Amniotic stem cell (primary cell): ENCODE measurements at places on chromosomes 7 and 10.
A peak's percentile ranks its signal among the peaks of the same experiment; 100 is the strongest.

GRCh38 chr7:110573862-110574528 is 516.9 kb upstream of the LRRN3 start:
- DNase-seq, result peak; percentile 20

GRCh38 chr7:7970237-7970530 is 1.6 kb downstream of the GLCCI1 start:
- DNase-seq, result no peak

GRCh38 chr10:34010891-34011290 is 676.4 kb upstream of the NRP1 start:
- no peak for DNase-seq

DNA sequence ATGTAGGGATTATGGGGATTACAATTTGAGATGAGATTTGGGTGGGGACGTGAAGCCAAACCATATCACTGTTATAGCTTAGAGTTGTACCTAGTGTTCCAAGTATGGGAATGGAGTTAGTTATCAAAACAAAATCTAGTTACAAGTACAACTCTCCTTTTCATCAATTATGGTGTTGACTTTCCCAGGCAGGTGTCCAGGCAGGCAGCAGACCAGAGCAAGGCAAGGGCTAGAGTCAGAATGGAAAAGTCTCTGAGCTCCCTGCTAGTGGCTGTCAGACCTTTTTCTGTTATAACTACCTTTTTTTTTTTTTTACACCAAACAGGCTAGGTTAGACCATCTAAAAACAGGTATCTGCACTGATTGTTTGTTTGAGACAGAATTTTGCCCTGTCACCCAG is 29.2 kb downstream of the PTER start:
- DNase-seq, result no peak

DNA sequence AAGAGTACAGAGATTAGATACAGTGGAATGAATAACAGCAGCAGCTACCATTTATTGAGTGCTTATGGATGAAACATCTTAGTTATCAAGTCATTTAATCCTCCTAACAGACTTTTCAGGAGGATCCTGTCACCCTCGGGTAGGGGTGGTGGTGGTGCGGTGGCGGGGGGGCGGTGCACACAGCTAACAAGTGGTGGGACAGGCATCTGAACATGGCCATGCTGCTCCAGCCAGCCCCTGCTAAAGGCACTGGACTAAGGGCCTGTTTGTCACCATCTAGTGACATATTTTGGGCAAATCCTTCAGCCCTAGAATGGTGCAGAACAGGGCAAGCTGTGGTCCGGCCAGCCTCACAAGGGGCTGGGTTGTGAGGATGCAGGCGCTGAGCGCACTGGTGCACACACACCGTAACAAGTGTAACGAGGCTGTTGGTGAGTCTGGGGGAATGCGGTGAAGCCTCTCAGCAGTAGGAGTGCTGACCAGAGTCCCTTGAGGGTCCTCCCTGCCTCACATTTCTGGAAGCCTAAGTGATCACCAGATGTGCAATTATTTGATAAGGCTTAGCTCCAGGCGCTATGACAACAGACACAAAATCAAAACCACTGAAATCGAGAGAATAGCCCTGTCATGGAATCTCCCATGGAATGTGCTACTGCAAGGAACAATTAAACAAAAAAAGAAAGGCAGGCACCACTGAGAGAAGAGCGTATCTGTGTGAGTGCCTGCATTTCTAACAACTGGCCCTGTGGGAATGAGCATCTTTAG is 102.2 kb downstream of the RNF216 start:
- DNase-seq, result no peak

DNA sequence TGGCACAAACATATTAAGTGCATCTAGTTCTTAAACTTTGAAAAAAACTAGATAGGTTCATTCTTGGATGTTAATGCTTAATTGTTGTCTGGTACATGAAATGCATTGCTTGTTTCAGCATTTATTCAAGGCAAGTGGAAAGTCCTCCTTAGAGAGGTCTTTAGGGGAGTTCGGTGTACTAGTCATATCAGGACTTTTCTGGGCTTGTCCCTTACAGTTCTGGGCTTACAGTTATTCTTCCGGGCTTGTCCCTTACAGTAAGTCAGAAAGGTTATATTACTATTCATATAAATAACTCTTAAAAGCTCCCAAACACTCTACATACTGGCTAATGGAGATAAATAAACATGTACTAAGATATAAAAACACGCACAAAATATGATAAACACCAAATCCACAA is 61.6 kb upstream of the MRLN start:
- DNase-seq, result no peak

DNA sequence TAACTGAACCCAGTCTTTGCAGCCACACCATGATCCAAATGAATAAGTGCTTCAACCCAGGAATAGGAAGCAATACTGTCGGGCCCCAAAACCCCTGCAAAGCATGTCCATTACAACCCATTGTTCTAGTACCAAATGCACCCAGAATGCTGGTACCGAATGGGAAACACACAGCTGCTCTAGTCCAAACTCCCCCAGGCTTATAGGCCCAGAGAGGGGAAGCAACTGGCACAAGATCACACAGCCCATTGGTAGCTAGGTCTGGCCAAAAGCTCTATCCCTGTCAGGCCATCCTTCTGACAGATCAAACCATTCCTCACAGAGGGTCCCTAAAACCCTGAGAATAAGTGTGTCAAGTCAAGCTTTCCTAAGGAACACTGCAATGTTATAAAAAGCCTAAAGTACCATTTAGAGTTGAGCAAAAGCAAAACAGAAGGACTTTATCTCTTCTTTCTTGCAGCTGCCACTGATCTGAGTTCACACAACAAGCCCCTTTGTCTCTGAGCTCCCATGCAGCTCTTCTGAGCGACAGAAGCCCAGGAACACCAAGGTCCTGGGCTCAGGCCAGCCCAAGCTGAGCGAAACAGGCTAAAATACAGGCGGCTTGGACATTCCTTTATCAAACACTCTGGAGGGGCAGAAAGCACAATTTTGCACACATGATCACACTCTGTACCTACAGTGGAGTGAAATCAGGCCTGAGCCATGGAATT is 116.7 kb downstream of the SGMS1 start:
- DNase-seq, result no peak

- no peak for DNase-seq
These were observed 214.6 kb downstream of the PTEN start for GRCh38 chr10:88077977-88078376.

GRCh38 chr7:79548727-79549126 is 95.3 kb upstream of the MAGI2 start:
- DNase-seq, result no peak

- DNase-seq, result no peak
These were observed 176.0 kb downstream of the SKAP2 start for GRCh38 chr7:26688388-26688787.

GRCh38 chr10:130022511-130023299 is 58.6 kb upstream of the EBF3 start:
- peak; percentile 86 for DNase-seq

DNA sequence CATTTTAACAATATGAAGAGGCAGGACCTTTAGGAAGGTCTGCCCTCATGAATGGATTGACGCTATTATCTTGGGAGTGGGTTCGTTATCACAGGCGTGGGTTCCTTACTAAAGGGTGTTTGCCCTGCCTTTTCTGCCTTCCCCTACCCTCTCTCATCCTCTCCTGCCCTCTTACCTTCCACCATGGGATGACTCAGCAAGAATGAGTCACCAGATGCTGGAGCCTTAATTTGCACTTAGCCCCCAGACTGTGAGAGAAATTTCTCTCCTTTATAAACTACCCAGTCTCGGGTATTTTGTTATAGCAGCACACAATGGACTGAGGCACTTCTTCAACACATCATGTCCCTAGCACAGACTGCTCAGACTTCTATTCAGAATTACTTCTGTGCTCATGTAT is 31.4 kb upstream of the ZNF32 start:
- DNase-seq, result no peak

DNA sequence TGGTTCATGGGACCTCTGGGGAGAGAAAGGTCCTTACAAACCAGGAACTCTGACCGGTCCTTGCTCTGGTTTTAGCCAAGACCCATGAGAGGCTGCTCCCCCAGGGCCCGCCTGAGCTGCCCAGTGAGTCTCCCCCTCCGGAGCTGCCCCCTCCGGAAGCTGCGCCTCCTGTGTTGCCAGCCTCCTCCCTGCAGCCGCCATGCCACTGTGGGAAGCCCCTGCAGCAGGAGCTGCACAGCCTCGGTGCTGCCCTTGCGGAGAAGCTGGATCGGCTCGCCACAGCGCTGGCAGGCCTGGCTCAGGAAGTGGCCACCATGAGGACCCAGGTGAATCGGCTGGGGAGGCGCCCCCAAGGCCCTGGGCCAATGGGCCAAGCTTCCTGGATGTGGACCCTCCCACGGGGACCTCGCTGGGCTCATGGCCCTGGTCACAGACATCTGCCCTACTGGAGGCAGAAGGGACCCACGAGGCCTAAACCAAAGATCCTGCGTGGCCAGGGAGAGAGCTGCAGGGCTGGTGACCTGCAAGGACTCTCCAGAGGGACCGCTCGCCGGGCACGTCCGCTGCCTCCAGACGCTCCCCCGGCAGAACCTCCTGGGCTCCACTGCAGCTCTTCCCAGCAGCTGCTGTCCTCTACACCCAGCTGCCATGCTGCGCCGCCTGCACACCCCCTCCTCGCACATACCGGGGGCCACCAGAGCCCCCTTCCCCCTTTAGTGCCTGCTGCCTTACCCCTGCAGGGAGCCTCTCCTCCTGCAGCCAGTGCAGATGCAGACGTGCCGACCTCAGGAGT is 40.1 kb downstream of the ZNF467 start:
- no peak for DNase-seq

DNA sequence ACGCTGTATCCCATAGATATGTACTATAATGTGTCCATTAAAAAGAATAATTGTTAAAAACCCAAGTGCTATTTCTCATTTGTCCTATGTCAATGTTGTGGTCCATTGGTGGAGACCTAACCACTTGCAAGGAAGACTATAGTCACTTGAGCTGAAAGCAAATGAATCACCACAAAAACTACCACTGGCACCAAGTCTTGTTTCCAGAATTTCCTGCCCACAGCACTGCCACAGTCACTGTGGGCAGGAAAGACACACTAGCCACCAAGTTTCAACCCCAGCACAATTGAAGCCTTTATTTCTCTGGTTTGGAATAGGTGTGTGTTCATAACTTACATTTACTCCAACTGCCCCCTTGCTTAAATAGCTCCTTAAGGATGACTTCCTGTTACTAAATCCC is 12.4 kb downstream of the DIP2C start:
- DNase-seq, result no peak

- DNase-seq, result no peak
These were observed 19.0 kb downstream of the PRKAR2B start for GRCh38 chr7:107063245-107064120.

DNA sequence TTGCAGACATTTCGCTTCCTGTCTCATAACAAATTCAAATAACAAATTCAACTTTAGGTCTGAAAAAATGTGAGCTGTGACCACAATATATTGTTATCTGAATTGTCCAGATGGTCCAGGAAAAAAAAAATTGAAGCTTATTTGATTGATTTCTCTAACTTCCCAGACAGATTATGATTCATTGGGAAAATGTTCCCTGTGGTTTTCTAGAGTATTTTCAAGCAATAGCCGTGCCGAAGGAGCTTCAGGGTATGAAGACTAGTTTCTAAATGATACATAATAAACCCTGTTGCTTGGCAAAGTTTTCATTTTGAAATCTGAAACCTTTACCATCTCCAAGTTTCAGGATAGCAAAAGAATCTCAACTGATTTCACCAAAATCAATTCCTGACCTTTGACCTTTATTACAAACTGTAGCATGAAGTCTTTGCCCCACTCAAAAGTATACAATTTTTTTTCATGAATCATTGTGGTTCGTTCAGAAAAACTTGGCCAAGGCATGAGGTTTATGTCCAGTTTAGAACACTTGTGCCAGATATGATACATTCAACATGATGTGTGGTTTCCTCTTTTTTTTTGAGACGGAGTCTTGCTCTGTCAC is 109.9 kb downstream of the JCAD start:
- DNase-seq, result peak; percentile 89

- no peak for DNase-seq
These were observed 5.8 kb downstream of the FBH1 start for GRCh38 chr10:5895804-5896203.

DNA sequence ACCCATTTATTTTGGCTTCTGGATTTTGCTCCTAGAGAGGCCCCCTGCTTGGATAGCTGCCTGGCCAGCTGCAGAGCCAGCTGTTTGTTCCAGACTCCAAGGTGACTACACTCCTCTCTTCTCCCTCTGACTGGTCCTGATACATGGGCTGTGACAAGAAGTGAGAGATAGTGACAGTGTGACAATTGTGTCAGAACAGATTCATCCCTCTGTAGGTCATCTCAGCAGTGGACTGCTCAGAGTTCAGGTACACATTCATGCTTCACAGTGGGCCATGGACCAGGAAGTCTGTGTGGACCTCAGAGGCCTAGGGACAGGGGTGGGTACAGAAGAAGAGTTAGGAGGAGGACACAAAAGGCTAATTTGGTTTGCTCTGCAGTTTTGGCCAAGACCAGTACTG is 188.2 kb upstream of the MKLN1 start:
- no peak for DNase-seq

DNA sequence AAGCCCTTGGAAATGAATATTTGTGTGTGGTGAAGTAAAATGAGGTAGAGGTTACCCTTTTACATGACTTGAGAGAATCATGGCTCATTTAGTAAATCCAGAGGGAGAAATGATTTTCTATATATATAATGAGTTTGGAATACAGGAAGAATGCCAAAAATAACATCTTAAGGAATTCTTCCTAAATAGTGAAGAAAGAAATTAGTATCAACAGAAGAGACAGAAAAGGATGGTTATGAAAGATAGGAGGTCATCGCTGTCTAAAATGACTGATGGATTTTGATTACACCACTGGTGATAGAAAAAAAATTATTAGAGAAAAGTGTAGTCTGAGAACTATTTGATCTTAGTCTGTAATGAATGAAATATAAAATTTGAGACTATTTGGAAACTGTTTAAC is 283.0 kb downstream of the ADK start:
- DNase-seq, result no peak

DNA sequence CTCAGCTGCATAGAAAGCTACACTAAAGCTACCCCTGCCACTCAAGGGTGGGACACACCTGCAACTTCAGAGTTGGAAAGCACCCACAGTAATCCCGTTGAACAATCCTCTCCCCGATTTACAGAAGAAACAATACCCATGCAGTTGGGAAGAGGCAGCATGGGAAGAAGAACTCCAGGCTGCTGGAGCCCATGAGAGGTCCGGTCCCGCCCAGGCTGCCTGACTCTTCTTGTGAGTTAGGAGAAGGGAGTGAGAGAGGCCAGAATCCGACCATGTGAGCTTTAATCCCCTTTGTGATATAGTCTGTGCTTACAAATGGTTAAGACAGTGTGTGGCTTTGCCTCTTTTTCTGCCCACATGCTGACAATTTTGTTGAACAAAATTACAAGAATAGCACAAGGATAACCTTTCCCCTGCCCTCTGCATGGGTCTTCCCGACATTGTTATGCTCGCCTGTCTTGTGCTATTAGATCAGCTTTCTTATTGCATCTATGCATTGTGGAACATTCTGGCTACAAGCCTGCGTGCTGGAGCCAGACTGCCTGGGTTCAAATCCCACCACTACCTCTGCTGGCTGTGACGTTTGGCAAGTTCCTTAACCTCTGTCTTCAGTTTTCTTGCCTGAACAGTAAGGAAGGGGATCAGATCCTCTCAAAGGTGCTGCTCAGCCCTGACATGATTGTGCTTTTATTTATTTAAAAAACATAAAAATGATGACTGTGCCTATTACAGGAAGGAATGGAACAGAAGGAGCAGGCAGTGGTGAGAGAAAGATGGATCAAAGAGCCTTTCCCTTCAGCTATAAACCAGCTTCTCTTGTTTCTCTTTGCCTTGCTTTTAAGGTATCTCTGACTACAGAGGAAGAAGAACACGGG is 56.0 kb downstream of the BPGM start:
- DNase-seq, result no peak

- DNase-seq, result no peak
These were observed at the start of gene NEURL1 for GRCh38 chr10:103493362-103493915. NEURL1 (plus strand) TSS chr10:103493705; CDS start chr10:103494388, 683 bp downstream.
